ENCODE measurements at places on chromosomes 3 and 15.

DNA sequence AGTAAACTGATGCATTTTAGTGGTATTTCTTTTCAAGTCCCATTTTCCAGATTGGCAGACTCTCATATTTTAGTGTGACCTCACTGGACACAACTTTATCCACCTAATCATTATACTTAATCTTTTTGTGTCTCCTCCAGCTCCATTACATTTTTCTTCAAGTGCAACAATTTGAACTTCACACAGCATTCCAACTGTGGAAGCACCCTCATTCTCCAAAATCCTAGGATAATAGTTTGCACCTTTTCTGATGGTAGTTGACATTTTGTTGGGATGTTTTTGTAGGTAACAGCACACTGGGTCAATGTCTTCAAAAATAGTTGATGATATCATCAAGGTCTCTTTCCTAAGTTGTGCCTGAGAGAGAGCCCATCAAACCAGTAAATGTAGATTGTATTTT, 123.1 kb downstream of the RYR3 start:
- no peak for DNase-seq

- DNase-seq = no peak
These were observed 9.2 kb upstream of the ACSBG1 start for GRCh38 chr15:78243491-78243941.

DNA sequence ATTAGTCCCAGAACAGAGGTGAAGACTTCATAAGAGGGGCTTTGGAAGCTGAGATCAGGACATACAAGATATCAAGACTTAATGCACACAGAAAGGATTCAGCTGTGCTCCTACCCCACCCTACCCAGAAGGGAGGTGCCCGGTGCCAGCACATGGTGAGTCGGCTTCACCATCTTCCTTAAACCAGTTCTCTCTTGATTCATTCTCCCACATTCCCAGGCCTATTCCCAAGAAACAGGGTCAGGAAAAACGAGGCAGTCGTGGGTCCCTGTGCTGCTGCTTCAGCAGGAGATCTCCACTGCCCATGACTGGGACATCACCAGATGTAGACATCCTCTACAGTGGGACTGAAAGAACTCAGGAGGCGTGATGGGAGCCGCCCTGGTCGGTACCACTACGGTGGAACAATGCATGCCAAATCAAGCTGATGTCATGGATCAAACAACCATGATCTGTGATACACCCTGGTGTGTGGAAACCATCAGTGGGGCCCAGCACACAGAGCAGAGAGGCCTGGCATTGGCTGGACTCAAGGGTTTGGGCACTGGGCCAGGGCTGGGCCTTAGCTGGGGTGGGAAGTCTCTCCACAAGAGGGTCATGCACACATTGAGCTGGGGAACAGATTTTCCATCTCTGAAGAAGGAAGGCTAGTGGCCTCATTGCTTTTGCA, 41.9 kb downstream of the CCDC12 start:
- no peak for DNase-seq

- no peak for DNase-seq
These were observed 43.7 kb downstream of the ATP8B4 start for GRCh38 chr15:50075319-50075718.

DNA sequence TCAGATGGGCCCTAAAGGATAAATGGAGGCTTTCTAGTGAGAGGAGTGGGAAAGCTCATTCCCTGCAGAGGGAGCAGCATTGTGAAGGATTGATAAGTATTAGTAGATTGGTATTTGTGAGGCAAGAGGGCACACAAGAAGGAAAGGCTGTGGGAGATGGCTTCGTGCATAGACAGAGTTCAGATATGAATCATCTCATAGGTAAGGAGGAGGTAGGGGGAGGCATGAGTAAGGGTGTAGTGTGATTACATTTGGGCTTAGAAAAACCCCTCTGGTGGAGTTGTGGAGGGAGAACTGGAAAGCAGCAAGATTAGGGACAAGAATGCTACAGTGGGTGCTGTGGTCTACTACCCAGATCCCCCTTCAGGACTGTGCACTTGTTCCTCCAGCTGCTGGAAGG, 29.6 kb downstream of the ONECUT1 start:
- no peak for DNase-seq

GRCh38 chr3:150136242-150136641, 165.5 kb upstream of the PFN2 start:
- DNase-seq = no peak

- no peak for DNase-seq
These were observed 199.6 kb upstream of the NAALADL2 start for GRCh38 chr3:174659511-174659910.

- DNase-seq = no peak
These were observed 1.7 kb downstream of the PKM start for GRCh38 chr15:72229076-72229946.

- no peak for DNase-seq
These were observed 171.0 kb upstream of the UMPS start for GRCh38 chr3:124558991-124559845.

DNA sequence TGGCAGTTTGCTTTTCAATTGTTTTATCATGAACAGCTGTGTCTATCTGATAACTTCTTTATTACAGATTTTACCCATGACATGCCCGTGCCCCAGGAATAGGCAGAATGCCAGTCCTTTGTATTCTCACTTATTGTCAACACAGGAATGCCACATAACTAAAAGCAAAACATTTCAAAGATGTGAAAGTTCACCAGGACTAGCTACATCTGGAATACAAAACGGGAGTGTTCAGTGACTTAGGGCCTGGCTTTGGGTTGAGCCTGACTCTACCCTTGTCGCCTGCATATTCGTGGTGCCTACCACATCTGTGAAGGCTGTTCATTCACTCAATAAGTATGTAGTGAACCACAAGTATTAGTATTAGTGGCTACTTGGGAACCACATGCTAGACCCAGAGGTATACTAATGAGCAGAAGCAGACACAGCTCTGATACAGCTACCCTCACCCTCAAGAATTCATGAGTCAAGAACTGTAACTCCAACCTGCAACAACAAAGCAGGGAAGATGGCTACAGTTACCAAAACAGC, 2.9 kb downstream of the TNFSF10 start:
- DNase-seq = no peak

DNA sequence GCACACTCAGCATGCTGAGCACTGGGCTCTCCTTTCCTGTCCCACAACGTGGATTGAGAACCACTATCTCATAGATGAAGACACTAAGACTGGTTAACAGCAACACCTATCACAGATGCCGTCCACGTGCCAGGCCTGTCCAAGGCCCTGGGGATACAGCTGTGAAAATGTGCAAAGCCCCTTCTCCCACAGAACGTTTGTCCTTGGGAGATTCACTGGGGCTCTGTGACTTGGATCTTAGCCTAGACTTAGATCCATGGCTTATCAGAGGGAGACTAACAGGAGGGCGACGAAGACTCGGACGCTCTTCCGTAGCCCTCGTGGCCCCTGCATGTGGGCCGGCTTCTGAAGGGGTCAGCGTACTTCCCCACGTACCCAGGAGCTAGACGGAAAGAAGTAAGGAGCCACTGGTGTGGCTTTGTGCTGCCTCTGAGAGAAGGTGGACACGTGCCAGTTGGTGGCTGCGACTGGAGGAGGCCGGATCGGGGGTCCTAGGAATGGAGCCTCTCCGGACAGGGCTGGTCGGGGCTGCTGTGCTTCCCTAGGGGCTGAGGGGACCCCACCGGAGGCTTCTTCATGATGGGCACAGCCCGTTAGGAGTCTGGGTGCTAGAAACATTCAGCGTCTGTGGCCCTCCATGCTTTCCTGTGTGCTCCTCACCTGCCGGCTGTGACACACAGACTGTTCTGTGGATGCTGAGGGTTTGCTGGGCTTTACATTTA, 964 bp downstream of the NRROS start:
- no peak for DNase-seq

- DNase-seq = no peak
These were observed 356.5 kb downstream of the ERC2 start for GRCh38 chr3:56111606-56112304.

DNA sequence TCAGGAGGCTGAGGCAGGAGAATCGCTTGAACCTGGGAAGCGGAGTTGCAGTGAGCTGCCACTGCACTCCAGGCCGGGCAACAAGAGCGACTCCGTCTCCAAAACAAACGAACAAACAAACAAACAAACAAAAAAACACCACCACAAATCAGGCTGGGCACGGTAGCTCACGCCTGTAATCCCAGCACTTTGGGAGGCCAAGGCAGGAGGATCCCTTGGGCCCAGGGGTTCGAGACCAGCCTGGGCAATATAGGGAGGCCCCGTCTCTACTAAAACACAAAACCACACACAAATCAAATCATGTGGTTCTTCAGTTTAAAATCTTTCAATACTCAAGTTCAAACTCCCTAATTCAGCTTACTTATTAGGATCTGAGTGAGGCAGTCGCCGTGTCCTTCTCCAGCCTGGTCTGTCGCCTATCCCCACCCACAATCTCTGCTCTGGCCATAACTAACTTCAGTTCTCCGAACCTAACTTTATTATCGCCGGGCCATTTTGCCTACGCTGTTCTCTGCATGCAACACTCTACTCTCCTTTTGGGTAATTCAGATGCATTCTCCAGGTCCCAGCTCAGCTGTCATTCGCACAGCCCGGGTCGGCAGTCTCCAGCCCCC, 660 bp upstream of the RTF1 start:
- DNase-seq = no peak

GRCh38 chr15:39621210-39621609, 40.3 kb downstream of the THBS1 start:
- DNase-seq = no peak

GRCh38 chr15:68885070-68885469, 45.3 kb upstream of the SPESP1 start:
- DNase-seq = no peak
